ENCODE measurements at places on chromosomes 11 and 22. TPM values are rescaled to one million over a fixed set of nuclear protein-coding genes. Genes with fewer than 3 reads are reported as not detected.

GRCh38 chr22:23531966-23532705 lies 48.0 kb downstream of the IGLL1 start:
- no peak for ATAC-seq

- ATAC-seq: no peak
These were observed 6.3 kb upstream of the FXYD2 start for GRCh38 chr11:117830674-117831351.

DNA sequence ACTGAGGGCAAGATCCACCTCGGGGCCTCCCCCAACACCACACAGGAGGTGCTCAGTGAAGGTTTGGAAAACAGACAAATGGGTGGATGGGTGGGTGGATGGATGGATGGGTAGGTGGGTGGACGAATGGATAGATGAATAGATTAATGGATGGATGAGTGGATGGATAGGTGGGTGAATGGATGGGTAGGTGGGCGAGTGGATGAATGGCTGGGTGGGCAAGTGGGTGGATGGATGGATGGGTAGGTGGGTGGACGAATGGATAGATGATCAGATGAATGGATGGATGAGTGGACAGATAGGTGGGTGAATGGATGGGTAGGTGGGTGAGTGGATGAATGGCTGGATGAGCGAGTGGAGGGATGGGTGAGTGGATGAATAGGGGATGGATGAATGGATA lies 863 bp upstream of the PRR33 start:
- ATAC-seq: no peak

DNA sequence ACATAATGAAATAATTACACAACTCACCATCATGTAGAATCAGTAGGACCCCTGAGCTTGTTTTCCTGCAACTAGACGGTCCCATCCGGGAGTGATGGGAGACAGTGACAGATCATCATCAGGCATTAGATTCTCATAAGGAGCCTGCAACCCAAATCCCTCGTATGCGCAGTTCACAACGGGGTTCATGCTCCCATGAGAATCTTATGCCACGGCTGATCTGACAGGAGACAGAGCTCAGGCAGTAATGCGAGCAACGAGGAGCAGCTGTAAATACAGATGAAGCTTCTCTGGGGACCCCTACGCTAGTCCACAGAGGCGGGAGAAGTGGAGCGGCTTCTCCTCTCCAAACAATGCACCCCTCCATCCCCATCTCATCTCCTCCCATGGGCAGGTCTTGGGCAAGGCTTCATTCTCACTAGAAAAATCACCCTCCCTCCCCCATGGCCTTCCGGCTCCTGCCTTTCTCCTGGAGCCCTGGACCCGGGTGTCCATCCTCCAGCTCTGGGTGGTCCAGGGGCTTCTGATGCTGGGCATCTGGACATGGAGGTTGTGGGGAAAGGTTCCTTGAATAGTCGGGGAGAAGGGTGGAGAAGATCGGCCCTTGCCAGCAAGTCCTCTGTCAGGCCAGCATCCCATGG lies 16.2 kb upstream of the RAC2 start:
- ATAC-seq: peak; percentile 25

Gene LRP5
- 6.0 TPM for total RNA-seq

- peak; percentile 61 for ATAC-seq
These were observed 866 bp downstream of the GP1BB start for GRCh38 chr22:19723983-19724827.

- ATAC-seq: no peak
These were observed 20.8 kb downstream of the IL10RA start for GRCh38 chr11:118007040-118007439.

DNA sequence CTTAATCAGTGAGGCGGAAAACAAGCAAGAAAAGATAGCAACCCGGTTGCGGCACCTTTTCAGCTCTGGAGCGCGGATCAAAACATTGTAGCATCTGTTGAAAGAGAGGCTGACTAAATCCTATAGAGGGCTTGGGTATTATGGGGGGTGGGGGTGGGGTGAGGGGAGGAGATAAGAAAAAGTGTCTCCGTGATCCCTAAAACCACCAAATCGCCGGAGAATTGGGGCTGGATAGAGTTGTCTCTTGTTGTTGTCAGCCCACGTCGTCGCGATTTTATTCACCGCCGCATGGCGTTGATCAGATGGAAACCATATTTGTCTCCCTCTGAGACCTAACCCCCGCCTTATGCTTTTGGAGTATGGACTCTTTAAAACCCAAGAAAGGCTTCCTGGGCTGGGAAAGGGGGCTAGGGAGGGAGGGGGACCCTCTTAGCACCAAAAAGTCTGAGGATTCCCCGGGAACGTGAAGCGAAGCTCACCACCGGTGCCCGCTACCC lies 13.0 kb downstream of the PAX6 start:
- ATAC-seq: no peak

GRCh38 chr11:26749927-26750326 lies 28.1 kb upstream of the SLC5A12 start:
- no peak for ATAC-seq

DNA sequence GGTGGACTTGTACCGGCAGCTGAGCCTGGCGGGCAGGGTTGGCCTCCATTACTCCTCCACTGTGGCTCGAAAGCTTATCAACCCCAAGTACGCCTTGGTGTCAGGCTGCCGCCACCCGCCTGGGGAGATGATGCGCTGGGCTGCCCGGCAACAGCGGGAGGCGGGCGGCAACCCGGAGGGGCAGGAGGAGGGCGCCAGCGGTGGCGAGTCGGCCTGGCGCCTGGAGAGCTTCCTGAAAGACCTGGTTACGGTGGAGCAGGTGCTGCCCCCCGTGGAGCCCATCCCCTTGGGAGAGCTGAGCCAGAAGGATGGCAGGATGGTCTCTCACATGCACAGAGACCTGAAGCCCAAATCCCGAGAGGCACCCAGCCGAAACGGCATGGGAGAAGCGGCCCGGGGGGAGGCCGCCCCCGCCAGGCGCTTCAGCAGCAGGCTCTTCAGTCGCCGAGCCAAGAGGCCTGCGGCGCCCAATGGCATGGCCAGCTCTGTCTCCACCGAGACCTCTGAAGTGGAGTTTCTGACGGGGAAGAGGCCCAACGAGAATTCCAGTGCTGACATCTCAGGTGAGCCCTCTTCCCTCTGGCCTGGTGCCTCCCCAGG lies 26.7 kb downstream of the FAM83F start:
- ATAC-seq: no peak

- ATAC-seq: no peak
These were observed 9.5 kb downstream of the TPST2 start for GRCh38 chr22:26580240-26580962.

Gene TANGO2
- total RNA-seq: 28.2 TPM

Gene KCNE3
- not detected for total RNA-seq

Gene TRIM64
- not detected for total RNA-seq

- ATAC-seq: no peak
These were observed 13.0 kb downstream of the MRPL21 start for GRCh38 chr11:68890490-68891231.

- no peak for ATAC-seq
These were observed 50.0 kb upstream of the RFPL3 start for GRCh38 chr22:32307617-32308016.

Gene VWCE
- total RNA-seq: 11.1 TPM

DNA sequence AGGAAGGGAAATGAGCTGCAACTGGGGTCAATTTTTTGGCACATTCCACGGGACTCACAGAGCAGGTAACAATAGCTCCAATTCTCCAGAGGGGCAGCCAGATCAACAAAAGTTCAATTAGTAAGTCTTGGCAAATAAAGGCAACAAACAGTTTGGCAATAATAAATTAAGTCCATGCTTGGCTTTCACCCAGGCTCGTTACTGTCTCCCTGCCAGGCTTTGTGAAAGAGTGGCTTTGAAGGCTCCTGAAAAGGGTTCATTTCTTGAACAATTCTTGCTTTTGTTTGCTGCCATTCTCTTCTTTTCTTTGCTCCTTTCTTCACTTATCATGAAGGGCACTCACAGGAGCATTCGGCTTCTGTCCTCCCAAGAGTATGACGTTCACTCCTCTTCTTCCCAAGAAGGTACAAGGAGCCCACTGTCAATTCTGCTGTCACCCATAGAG lies 123.3 kb downstream of the APIP start:
- ATAC-seq: no peak

DNA sequence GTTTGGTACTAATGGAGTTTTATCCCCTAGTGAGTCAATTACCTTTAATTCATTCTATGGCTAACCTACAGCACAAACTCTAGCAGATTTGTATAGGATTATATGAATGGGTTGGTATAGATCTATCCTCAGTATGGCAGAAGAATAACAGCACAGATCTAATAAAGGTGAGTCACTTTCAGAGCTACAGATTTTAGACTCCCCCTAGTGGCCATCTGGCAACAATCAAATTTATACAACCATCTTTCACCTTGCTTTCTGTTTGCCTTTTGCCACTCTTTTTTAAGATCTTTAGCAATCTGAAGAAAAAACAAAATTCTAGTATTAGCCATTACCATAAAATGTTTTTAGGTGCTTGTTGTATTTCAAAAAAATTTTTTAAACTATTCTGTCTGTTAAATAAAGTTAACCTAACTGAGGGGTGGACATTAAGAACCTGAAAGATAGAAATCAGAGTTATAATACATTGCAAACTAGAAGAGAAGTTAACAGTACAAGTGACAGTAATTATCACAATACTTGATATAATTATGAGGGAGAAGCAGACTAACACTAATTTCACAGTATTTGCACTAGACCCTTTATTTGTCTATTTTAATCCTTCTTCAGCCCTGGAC lies 25.8 kb downstream of the DDIAS start:
- peak; percentile 72 for ATAC-seq

Gene PHLDB1
- 2.2 TPM for total RNA-seq

Gene P2RY6
- not detected for total RNA-seq

DNA sequence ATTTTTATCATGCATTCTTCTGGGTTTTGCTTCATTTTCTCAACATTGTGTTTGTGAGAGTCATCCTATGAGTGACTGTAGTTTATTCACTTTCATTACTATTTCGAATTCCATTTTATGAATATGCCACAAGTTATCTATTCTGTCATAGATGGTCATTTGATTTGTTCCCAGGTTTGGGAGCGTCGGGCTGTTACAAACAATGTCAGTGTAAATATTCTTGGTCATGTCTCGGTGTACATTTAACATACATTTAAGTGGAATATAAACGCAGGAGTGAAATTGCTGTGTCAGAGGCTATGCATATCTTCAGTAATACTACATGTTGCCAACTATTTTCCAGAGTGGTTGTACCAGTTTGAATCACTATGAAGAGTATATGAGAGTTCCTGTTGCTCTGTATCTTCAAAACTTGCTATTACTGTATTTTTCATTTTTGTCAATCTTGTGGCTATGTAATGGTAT lies 2.4 kb downstream of the TRIM44 start:
- ATAC-seq: peak; percentile 33

Gene FXYD2
- total RNA-seq: not detected

DNA sequence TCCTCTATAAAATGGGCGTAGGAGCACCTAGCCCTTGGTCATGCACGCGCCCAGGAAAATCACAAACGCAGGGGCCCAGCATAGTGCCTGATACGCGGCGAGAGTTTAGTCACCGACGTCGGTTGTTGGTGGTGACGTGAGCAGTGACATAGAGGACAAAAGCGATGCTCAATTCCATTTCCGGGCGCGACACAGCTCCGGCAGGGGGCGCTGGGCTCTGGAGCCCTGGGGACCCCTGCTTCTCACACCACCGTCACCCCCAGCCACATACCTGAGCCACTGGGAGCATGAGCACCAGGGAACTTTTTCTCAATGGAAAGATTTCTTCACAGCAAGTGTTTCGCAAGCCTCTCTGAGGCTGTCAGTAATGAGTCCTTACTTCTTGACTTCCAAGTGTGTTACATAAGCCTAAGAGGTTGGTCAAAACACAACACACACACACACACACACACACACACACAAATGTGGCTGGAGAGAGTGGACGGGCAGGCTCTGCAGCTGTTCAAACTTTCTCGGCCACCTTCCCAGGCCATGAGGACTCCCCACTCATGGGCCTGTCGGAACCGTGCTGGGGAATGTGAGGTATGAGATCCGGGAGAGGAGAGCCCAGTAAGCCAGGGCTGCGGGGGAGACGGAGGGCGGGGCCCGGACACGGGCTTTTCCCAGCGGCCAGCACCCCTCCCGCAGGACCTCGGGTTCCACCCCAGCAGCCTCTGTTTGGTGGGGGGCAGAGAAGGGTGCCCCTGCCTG lies 36.9 kb upstream of the LINC01488 start:
- ATAC-seq: no peak

Gene ZBTB16
- 10.6 TPM for total RNA-seq

DNA sequence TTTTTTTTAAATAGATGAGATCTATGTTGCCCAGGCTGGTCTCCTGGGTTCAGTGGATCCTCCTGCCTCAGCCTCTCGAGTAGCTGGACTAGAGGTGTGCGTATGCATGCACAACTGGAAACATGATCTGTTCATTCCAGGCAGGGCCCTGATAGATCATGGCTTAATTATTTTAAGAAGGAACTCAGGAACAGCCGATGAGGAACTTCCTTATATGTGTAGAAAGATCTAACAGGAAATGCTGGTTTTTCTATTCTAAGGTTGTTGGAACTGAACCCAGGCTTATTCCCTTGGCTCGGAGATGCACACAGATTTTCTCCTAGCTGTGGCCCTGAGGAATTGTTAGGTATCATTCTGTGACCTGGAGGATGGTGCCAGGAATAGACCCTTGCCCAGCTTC lies 32.4 kb downstream of the SPECC1L start:
- no peak for ATAC-seq

Gene SLC17A6
- total RNA-seq: not detected

DNA sequence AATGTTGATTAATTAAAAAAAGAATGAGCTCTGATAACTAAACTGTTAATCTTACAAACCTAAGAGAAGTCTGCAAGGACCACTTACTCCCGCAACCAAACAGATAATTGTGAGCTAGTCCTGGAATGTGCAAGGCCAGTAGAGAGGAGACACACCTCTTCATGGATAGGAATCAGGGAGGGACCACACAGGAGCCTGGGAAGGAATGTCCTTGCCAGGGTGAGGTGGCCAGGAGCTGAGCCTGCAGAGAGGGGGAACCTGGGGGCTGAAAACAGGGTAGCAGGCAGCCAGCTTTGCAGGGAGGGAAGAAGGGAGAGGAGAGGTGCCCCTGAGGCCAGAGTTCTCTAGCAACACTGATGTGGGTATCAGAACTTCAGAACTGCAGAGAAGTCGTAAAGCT lies 9.4 kb upstream of the NLRP10 start:
- no peak for ATAC-seq

Gene YAP1
- 0.30 TPM for total RNA-seq

Gene RAG2
- total RNA-seq: not detected

Gene MS4A4A
- not detected for total RNA-seq

DNA sequence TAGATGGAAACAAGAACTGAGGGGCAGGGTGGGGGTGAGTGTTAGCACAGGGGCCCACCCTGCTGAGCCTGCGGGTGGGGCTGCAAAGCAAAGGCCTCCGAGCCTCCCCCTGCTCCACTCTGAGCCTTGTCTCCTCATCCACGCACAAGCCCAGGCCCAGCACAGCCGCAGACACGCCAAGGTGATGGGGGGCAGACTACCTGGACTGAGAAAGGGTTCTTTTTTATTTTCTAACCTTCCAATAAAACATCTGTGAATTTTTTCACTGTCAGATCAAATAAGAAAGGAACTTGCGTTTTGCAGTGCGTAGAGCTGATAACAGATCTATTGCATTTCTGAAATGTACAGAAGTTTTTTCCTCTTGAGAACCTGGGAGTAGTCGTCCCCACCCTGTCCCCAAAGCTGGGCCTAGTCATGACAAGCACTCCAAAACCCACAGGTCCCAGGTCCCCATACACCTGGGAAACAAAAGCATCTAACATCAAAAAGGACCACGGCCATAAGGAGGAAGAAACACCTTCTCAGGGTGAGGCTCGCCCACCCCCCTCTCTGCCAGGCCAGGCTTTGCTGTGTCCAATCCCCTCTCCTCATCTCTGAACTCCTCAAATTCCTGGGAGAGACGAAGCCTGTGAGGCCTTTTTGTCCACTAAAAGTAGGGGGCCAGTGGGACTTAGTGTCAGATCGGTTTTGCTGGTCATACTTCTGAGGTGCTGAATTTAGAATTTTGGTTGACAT lies 22.7 kb upstream of the CD5 start:
- ATAC-seq: no peak

- no peak for ATAC-seq
These were observed 9.4 kb downstream of the PARVA start for GRCh38 chr11:12386745-12387144.
